ENCODE measurements at places on chromosomes 3 and 15. TPM values are rescaled to one million over a fixed set of nuclear protein-coding genes. Genes with fewer than 3 reads are reported as not detected.

DNA sequence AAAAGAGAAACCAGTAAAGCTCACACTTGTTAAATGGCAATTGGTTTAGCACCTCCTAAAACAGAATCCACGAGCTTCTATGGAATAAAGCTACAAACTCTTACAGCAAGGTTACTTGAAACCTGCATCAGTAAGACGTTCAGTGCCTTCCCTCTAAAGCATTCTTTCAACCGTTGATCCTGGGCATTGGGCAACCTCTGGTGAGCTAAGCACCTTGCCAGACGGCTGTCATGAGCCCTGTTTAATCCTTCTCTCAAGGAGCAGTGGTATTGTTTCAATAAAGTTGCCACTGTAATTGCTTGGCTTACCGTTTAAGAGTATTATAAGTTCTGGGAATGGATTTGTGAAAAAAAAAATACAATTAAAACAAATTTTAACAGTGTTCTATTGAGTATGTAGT, 75.0 kb downstream of the COL8A1 start:
- DNase-seq: no peak

DNA sequence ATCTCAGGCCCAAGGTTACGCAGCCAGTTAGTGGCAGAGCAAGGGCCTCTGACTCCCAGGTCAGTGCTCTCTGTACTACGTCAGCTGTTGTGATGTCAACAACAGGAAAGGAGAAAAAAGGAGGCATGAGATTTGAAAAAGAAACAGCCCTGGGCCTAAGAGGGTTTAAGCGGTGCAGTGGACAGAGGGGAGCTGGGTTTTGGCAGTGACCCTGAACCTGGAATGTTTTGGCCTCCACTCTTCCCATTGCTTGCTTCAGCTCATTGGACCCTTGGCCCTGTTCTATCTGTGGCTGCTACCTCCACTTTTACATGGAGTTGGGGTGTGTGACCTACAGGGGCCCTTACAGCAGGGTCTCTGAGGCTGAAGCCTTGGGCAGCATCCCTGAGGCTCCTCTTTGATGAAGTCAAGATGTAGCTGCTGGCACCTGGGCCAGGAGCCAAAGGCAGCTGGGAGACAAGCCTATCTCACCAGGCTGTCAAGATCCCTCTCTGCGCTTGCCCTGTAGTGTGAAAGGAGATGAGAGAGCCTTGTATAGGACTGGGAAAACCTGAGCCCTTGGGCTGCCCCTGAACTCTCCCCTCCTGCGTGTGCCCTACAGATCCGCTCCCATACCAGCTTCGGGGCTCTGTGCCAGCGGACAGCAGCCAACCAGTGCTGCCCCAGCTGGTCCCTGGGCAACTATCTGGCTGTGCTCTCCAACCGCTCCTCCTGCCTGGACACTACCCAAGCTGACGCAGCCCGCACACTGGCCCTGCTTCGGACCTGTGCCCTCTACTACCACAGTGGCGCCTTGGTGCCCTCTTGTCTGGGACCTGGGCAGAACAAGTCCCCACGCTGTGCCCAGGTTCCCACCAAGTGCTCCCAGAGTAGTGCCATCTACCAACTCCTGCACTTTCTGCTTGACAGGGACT, 8.7 kb downstream of the DISP2 start:
- no peak for DNase-seq

ACVR2B gene
- 3.7 TPM for total RNA-seq

ITGA11 gene
- total RNA-seq: 54.2 TPM

DNA sequence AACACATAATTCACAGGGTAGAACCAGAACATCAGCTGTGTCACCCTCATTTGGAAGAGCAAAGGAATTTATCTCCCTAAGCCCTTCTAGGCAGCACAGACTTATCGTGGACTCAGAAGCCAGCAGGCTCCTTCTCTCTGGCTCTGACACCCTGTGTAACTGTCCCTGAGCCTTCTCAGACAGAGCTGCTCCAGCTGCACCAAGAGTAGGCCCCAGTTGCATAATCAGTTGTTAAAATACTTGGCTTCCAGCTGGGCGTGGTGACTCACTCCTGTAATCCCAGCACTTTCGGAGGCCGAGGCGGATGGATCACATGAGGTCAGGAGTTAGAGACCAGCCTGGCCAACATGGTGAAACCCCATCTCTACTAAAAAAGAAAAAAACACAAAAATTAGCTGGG, 49.4 kb upstream of the ACVR2B start:
- no peak for DNase-seq

PLCB2 gene
- 5.1 TPM for total RNA-seq

- no peak for DNase-seq
These were observed 45.7 kb downstream of the EXOG start for GRCh38 chr3:38541806-38542205.

MORC1 gene
- not detected for total RNA-seq

SERF2 gene
- 2,053 TPM for total RNA-seq

DNA sequence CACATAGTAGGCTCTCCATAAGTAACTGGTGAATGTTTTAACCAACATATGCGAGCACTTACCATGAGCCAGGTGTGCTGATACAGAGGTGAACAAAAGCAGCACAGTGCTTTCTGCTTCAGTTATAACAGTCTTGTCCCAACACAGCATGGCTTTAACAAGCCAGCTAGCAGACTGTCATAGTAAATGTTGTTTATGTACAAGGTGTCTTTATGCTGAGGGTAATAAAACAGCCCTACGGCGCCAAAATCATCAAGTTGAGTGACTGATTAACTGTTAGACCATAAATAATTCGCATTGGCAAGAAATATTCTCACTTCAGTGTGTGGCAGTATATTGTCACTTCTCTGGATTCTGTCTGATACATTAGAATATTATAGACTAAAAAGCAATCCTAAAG, 646.0 kb upstream of the CFAP20DC start:
- no peak for DNase-seq

RPL39L gene
- total RNA-seq: 14.7 TPM

- no peak for DNase-seq
These were observed 8.8 kb downstream of the CRYBG3 start for GRCh38 chr3:97830638-97831037.

GRCh38 chr3:72224804-72225509, 440.0 kb upstream of the PROK2 start:
- DNase-seq: no peak

- DNase-seq: no peak
These were observed 17.8 kb downstream of the RUBCN start for GRCh38 chr3:197718891-197719290.

STRA6 gene
- total RNA-seq: 0.48 TPM

IFT57 gene
- 20.1 TPM for total RNA-seq

GRAMD1C gene
- total RNA-seq: 14.4 TPM

TLR9 gene
- total RNA-seq: not detected

- no peak for DNase-seq
These were observed 443.7 kb downstream of the NR2F2 start for GRCh38 chr15:96774216-96774615.

LMAN1L gene
- not detected for total RNA-seq

KAT2B gene
- 15.1 TPM for total RNA-seq

ANKUB1 gene
- not detected for total RNA-seq

DNA sequence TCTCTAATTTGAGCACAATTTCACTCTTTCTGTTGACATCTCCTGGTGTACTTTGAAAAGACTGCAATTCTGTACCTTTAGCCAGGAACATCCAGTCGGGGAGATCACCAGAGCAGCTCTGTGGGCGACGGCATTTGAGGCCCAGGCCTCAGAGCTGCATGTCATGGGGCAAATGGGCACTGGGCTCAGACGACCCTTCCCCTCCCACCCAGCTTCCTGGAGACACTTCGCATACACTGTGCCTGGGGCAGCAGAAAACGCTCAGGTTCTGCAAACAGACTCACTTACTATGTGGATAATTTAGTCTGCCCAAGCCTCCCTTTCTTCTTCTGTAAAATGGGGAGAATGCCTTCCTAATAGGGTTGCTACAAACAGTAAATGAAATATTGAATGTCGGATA, 96.9 kb downstream of the HMG20A start:
- no peak for DNase-seq

GRCh38 chr15:91040856-91041255, 18.5 kb upstream of the VPS33B start:
- DNase-seq: no peak

CNTN3 gene
- not detected for total RNA-seq

DNA sequence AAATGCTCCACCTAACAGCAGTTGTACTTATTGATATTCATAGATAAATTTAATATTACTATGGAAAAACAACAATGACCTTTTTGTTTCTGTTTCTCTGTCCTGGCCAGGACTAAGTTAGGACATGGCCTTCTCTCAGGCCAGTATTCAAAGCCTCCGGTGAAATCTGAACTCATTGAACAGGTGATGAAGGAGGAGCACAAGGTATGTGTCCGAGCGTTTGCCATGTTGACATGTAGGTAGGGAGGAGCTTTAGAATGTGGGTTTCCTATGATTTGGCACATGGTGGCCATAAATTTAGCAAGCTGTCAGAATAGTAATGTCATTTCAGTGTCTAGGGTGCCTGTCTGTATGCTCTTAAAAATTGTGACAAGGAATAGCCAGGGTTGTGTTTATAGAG, 77.7 kb downstream of the USP13 start:
- DNase-seq: no peak

CFAP92 gene
- 1.0 TPM for total RNA-seq

DNA sequence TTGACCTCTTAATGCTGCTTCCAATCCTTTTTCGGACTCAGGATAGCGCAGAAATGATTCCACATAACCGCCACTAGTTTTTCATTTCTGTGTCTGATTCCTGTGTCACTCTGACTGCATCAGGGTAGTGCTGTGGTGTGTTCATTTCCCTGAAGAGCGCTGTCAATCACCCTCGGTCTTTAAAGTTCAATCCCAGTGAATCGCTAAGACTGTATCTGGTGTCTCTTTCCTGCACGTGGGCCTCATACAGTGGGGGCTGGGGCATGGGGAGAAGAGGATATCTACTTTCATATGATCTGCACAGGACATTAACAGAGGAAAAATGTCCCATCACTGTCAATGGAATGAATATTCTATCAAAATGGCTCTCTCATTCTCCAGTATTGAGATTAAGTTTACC, 32.9 kb upstream of the BNIP2 start:
- DNase-seq: no peak

TBC1D23 gene
- total RNA-seq: 24.4 TPM

- DNase-seq: no peak
These were observed 90.9 kb upstream of the AGBL1 start for GRCh38 chr15:85988741-85989140.

GRCh38 chr15:26739791-26740190, 33.1 kb downstream of the GABRB3 start:
- no peak for DNase-seq

BMF gene
- 48.1 TPM for total RNA-seq

Data from glomerular endothelial cell (primary cell).